ENCODE measurements at places on chromosomes 12 and 14.

DNA sequence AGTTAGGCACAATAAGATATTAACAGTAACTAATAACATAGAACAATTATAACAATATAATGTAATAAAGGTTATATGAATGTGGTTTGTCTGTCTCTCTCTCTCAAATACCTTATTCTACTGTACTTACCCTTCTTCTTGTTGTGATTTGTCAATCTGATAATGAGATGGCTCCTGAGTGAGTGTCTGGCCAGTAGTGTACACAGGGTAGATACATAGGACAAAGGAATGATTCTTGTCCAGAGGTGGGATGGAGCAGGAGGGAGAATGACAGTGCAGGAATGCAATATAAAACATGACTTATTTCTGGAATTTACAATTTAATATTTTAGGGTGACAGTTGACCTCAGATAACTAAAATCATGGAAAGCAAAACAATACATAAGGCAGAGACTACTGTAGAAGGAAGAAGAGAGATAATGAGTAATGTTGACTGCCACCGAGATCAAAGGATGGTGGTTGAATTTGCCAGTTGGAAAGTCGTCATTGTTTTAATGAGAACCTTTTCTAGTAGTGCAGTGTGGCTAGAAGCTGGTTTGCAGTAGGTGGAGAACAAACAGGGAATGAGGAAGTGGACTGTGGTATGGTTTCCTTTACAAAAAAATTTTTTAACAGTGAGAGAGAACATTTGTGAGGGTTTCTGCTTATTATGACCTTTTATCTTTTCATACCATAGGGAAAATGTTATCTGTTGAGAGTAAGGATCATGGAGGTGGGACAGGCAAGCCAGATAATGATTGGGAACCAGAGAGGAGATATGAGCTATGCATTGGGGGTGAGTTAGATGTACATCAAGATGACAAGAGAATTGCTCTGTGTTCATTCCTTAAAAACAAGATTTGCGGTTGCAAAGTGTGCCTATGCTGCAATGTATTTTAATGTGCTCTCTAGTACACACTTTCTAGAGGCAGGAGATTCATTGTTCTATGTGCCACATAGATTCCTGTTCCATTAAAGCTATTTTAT is 458.3 kb downstream of the BTG1 start:
- DNase-seq, result peak; percentile 56

DNA sequence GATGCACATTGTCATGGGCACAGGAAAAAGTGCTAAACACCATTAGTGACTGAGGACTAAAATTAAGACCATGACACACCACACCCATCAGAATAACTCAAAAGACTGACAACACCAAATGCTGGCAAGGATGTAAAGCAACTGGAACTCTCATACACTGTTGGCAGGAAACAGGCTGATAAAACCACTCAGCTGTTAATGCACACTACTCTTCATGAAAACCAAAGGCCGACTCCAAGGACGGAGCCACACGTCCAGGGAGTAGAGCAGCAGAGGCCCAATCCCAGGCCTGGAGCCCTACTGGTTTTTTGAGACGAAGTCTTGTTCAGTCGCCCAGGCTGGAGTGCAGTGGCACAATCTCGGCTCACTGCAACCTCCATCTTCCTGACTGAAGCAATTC is 6.4 kb downstream of the RAD52 start:
- no peak for DNase-seq

DNA sequence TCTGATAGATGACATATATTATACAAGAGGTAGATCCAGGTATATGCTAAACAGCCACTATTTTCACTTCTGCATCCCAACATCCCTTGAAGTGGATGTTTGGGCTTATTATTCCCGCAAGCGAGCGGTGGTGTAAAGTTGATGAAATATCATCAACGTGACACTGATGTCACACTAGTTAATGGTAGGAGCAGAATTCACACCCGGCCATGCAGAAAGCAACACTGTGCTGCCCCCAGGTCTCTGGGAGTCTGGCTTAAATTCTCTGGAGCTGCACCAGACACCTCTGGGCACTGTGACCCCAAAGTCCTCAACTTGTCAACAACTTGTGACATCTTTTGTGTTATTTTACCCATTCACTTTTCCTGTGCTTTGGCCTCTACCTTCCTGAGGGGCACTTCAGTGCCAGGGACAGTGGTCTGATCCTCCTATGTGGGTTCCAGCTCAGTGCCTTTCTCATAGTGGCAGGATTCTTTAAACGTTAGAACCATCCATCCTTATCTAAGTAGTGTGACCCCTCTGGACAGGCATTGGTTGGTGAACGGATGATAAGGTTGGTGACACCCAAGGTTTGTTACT is 952 bp downstream of the DRAM1 start:
- DNase-seq, result peak; percentile 27

GRCh38 chr12:128018067-128018466 is 248.9 kb upstream of the TMEM132C start:
- no peak for DNase-seq
